T-cell (primary cell): ENCODE measurements at places on chromosomes 16 and 17.
A peak's percentile ranks its signal among the peaks of the same experiment; 100 is the strongest.

DNA sequence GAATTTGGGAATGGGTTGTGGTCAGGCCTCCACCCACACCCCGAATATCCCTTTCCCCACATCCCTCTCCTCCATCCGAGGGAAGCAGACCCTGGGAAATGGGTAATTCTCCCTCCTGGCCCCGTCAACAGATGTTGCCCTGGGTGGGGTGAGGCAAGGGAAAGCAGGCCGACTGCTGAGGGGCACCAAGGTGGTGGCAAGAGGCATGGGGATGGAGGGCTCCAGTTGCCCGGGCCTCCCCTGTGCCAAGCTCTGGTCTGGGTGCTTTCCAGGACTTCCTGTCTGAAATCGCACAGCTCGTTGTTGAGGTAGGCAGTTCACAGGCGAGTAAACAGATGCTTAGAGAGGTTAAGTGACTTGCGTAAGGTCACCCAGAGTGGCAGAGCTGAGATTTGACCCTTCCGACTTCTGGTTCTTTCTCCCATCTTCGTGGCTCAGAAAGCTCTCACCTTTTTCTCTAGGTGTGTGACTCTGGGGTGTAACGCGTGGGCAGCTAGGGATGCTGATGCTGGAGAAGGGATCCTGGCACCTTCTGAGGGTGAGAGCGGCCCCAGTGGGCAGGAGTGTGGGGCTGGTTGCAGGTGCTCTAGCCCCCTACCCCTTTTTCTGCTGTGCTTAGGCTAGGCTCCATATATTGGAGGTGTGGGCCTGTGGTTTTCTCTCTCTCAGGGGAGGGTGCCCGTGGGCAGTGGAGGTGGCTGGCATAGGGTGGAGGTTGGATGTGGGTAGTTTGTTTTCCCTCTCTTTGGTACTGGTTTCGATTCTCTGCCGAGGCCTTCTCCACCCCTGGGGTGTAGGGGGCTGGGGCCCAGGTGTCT lies 17.2 kb downstream of the RARA start:
- peak; percentile 68 for DNase-seq

DNA sequence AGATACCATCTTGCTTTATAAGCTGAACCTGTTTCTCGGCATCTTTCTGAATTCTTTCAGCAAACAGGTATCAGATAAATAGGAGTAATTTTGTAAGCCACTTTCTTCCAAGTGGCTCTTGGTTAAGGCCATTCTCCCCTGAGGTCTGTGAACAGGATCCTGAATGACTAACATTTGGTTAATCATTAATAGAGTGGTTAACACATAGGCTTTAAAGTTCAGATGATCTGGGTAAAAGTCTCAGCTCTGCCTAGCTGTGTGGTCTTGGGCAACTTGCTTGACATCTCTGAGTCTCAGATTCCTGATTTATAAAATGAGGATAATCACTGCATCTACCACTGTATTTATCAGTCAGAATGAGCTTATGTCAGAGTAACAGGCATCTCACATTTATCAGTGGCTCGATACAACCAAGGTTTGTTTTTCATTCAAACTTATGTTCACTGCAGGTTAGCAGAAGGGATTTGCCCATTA lies 44.4 kb upstream of the ANKFN1 start:
- no peak for DNase-seq

GRCh38 chr16:86662195-86662594 lies 83.8 kb downstream of the FOXL1 start:
- DNase-seq: no peak

DNA sequence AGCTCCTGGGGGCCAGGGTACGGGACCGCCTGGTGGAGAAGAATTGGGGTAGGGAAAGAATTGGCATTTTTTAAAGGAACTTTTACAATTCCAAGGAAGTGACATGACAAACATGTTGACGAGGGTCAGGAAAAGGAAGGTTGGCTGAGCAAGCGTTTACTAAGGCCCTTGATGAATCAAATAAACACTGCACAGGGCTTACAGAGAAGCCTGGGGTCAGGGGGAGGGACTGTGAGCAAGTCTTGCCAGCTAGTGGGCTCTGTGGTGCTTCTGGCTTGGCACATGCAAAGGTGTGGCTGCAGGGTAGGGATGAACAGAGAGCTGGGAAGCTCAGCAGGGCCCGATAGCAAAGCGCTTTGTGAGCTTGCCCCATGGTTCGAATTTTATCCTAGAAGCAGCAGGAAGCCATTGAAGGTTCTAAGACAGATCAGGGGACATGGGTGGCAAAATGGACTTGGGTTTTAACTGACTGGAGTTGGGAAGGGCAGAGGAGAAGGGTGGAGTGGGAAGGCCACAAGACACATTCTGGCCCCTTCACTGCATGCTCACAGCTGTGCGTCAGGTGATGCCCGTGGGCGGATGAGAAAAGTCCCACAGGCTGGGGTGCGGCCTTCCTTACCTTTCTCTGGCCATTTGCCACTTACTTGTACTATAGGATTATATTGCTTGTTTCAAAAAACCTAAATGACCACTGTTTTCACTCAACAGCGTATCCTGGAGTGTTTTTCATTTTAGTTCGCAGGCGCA lies 117.8 kb downstream of the SOCS1 start:
- DNase-seq: no peak

GRCh38 chr17:42185621-42185930 lies 324 bp upstream of the HCRT start:
- DNase-seq: no peak

- no peak for DNase-seq
Measured at GRCh38 chr16:64122177-64122576, 999.7 kb downstream of the CDH11 start.

DNA sequence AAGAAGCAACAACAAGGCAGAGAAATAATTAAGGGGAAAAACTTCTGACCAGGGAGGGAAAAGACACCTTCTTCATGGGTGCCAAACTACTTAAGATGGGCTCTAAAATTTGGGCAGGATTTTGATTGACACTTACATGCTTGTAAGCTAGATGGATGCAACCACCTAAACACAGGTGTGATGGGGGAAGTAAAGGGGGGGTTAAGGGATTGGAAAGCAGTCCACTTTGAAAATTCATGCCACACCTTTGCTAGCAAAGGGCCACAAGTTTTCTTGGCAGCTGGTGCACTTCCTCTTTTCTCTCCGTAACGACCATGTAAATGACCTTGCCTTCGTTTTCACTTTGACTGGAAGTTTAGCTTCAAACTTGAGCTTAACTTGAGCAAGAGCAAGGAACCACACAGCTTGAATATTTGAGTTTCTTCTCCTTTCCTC lies 14.3 kb upstream of the PRKAR1A start:
- no peak for DNase-seq

DNA sequence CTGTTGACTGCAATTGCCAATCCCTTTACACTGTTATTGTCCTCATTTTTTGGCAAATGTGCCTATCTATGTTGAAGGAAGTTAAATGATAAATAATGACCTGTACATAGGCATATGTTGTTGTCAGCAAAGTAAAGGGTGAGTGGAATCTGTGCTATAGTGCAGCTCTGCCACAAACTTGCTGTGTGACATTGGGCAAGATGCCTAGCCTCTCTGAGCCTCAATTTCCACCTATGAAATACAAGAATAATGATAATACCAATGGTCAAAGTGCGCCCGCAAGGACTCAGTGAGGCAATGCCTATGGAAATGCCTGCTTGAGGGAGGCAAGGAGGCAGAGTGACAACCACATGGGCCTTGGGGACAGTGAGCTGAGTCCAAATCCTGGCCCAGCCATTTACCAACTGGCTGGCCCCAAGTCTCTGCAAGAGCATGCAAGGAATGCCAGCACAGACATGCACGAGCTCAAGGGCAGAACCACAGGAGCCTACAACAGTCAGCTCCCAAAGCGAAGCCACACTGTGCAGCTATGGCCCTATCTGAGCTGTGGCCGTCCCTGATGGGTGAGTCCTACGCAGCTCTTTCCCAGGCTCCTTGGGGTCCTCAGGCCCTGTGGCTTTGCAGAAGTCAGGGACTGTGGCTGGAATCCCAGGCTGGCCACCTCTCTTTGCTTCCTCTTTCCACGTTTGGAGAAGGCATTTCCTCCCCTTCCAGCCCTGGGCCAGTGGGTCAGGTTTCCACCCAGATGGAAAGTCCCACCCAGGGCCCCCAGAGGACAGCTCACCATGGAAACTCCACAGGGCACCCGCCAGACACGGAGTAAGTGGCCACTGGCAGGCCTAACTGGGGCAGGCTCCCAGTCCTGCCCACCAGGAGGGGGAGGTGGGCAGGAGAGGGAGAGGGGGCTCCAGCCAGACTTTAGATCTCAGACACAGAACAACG lies 82.1 kb downstream of the ZNF423 start:
- no peak for DNase-seq

- no peak for DNase-seq
Measured at GRCh38 chr17:3846437-3847164, 555 bp upstream of the NCBP3 start.

GRCh38 chr17:81120695-81121621 lies 44.3 kb upstream of the PVALEF start:
- no peak for DNase-seq

GRCh38 chr16:57062329-57062728 lies 30.1 kb upstream of the CPNE2 start:
- no peak for DNase-seq

- DNase-seq: no peak
Measured at GRCh38 chr16:48210747-48211146, 33.4 kb upstream of the LONP2 start.

GRCh38 chr17:66981983-66982508 lies 17.5 kb downstream of the CACNG4 start:
- no peak for DNase-seq

GRCh38 chr16:8866118-8866883 lies 2.5 kb downstream of the CARHSP1 start:
- DNase-seq: no peak

GRCh38 chr17:78888941-78889518 lies 14.0 kb downstream of the CEP295NL start:
- no peak for DNase-seq

- DNase-seq: no peak
Measured at GRCh38 chr16:88798772-88799455, 4.7 kb upstream of the CDT1 start.

DNA sequence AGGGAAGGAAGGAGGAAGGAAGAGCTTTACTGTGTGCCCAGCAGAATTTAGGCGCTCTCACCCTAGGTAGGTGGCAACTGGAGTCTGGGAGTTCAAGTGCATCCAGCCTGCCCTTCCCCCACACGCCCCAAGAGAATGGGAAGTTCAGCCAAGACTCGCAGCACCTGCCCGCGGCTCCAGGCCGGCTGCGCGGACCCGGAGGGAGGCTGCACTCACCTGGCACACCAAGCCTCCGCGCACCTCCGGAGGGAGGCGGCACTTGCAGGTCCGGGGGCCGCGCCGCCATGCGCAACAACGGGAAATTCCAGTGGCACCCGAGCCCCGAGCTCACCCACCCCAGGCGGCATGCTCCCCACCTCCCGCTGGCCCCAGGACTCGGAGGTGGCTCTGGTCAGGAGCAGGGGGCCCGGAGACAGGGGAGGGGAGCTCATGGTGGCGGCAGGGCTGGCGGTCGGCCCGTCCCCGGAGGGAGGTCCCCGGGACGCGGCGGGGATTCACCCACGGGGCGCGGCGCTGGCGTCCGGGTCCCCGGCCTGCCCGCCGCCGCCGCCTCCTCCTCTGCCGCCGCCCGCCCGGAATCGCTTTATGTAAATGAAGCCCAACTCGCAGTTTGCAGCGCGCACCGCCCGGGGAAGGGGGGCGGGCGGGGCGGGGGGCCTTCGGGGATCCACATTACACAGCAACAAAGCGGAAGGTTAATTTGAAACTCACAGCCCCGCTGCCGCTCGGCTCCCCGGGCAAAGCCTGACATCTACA lies at the start of gene ZFHX3:
TSS of gene ZFHX3 (minus strand) at position 593 of the 756 bp plus-strand sequence. CDS start 87,983 bp downstream, outside the sequence.
- DNase-seq: peak; percentile 16

- DNase-seq: no peak
Measured at GRCh38 chr16:1381612-1382406, 30.1 kb downstream of the GNPTG start.

DNA sequence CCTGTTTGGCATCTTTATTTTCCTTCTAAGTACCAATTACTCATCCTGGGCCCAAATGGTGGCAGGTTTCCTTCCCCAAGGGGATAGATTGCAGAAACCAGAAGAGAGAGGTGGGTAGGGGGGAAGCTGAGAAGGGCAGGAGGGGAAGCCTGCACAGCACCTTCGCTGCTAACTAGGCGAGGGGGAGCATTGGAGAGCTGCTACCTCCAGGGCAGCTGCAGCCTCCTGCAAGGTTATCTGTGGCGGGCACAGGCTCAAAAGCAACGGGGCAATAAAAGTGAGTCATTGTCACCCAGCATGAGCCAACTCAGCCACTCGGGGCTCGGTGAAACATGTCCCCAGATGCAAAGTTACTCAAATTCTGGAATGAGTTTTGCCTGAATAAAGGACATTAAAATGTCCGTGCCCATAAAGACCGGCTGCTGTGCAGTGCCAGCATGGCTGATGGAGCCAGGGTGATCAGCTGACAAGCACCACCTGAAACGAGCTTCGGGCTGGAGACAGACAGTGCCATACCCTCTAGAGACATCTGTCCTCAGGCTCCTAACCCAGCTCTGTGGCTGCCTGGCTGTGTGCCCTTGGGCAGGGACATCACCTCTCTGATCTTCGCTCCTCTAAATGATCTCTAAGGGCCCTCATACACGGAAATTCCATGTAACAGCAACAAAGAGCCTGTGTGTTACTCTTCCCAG lies 68.1 kb upstream of the GRIN2A start:
- no peak for DNase-seq

DNA sequence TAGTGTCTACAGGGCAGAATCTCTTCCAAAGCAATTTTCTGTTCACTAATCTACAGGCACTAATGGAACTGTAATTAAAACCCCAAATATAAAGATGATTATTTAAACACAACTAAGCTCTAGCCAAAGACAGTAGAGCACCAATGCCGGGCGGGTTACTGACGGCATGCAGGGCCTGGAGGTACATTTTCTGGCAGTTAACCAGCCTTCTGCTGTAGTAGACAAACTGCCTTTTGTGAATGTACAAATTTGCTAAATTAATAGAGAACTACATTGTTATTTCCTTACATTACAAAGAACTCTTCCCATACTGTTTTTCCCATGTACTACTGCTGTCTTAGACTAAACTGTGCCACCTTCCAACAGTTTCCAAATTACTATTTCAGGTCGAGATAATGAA lies 107.8 kb downstream of the TRIM37 start:
- no peak for DNase-seq

DNA sequence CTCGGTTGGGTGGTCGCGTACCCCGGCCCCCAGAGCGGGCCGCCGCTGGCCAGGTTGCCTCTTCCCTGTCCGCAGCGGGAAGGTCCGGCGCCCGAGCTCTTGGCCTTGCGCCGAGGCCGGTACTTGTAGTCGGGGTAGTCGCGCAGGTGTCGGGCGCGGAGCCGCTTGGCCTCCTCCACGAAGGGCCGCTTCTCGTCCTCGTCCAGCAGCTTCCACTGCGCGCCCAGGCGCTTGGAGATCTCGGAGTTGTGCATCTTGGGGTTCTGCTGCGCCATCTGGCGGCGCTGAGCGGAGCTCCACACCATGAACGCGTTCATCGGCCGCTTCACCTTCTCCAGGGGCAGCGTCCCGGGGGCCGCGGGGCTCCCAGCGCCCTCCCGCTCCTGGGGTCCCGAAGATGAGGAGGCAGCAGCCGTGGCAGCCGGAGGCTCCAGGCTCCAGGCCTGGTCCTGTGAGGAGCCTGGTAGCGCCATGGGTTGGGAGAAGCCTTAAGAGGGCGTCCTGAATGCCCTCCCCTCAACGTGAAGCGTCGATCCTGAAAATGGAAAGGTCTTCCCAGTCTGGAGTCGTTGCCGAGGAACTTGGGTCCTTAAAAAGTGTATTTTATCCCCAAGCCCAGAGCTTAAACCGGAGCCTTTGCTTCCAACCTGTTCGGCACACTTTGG lies 558 bp downstream of the SOX15 start:
- DNase-seq: peak; percentile 66
